MM.1S (cell line): ENCODE measurements at places on chromosomes 3 and 15.

DNA sequence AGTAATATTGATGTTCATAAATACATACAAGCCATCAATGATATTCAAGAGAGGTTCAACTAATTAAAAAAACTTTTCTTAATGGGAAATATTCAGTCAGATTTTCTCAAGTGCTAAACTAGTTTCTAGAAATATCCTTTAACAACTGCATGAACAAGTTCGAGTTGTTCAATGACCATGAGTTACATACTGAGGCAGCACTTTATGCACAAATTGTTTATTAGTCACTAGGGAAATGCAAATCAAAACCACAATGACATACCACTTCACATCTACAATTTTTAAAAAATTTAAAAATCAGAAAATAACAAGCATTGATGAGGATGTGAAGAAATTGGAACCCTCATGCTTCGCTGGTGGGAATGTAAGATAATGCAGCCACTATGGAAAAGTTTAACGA is 62.4 kb downstream of the RAD18 start:
- H3K36me3 ChIP-seq, result no peaks in the 10 kb centered on the region
- no peak for DNase-seq
- H3K27me3 ChIP-seq, result no peaks in the 10 kb centered on the region
- H3K4me1 ChIP-seq, result no peaks in the 10 kb centered on the region

GRCh38 chr3:14876921-14877333 is 58.2 kb downstream of the FGD5 start:
- H3K4me1 ChIP-seq, result no peaks in the 10 kb centered on the region
- H3K27ac ChIP-seq, result no peak overlapping the region
- H3K27me3 ChIP-seq, result no peaks in the 10 kb centered on the region
- no peak for DNase-seq

DNA sequence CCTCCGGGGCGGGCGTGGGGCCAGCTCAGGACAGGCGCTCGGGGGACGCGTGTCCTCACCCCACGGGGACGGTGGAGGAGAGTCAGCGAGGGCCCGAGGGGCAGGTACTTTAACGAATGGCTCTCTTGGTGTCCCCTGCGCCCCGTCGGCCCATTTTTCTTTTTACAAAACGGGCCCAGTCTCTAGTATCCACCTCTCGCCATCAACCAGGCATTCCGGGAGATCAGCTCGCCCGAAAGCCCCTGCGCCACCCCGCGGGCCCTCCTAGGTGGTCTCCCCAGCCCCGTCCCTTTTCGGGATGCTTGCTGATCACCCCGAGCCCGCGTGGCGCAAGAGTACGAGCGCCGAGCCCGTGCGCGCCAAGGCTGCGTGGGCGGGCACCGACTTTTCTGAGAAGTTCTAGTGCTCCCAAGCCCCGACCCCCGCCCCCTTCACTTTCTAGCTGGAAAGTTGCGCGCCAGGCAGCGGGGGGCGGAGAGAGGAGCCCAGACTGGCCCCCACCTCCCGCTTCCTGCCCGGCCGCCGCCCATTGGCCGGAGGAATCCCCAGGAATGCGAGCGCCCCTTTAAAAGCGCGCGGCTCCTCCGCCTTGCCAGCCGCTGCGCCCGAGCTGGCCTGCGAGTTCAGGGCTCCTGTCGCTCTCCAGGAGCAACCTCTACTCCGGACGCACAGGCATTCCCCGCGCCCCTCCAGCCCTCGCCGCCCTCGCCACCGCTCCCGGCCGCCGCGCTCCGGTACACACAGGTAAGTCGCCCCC is at the start of gene THBS1:
TSS of gene THBS1 (plus strand) at position 595 of the 757 bp plus-strand sequence. CDS start 779 bp downstream, outside the sequence.
- H3K4me3 ChIP-seq, result peak within 1 kb of the TSS; percentile 64
- DNase-seq, result peak; percentile 10
- no peak within 1 kb of the TSS for H3K27ac ChIP-seq
- no peaks in the 10 kb centered on the region for H3K36me3 ChIP-seq
- H3K4me1 ChIP-seq, result no peaks in the 10 kb centered on the region

- no peak overlapping the region for H3K4me3 ChIP-seq
- H3K4me1 ChIP-seq, result no peaks in the 10 kb centered on the region
- H3K36me3 ChIP-seq, result no peaks in the 10 kb centered on the region
- no peak for DNase-seq
- H3K27me3 ChIP-seq, result no peaks in the 10 kb centered on the region
- H3K27ac ChIP-seq, result no peak overlapping the region
Measured at GRCh38 chr3:189772584-189772983, 141.4 kb downstream of the TP63 start.

- no peaks in the 10 kb centered on the region for H3K36me3 ChIP-seq
- H3K27ac ChIP-seq, result no peak overlapping the region
- no peak for DNase-seq
- H3K27me3 ChIP-seq, result no peaks in the 10 kb centered on the region
- no peak overlapping the region for H3K4me3 ChIP-seq
Measured at GRCh38 chr3:144273601-144274000, 302.0 kb downstream of the DIPK2A start.

GRCh38 chr3:154059833-154060232 is 61.4 kb upstream of the ARHGEF26 start:
- H3K36me3 ChIP-seq, result no peaks in the 10 kb centered on the region
- no peaks in the 10 kb centered on the region for H3K27me3 ChIP-seq
- no peak for DNase-seq
- H3K4me1 ChIP-seq, result no peaks in the 10 kb centered on the region

DNA sequence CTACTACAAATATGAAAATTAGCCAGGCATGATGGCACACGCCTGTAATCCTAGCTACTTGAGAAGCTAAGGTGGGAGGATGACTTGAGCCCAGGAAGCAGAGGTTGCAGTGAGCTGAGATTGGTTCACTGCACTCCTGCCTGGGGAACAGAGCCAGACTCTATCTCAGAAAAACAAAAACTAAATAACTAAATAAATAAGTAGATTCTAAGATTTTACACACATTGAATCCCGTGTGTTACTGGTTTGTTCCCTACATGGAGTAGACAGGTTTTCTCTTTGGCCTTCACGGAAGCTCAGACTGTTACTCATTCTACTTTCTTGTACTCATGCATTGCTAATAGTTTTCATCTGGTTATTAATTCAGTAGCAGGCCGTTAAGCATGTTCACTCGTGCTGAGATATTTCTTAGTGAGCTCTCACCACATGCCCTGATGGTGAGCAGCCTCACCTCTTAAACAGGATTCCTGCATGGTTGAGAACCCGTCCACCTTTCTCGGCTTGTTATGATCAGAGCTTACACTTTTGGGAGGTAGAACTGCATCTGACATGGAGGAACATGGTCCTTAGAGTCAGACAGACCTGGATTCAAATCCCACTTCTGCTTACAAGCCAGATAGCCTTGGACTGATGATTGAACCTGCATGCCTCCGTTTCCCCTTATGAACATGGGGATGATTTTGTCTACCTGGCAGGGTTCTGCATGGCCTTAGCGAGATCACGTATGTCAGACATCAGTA is 49.1 kb downstream of the CMTM7 start:
- no peaks in the 10 kb centered on the region for H3K27me3 ChIP-seq
- H3K36me3 ChIP-seq, result no peaks in the 10 kb centered on the region
- H3K27ac ChIP-seq, result no peak overlapping the region
- H3K4me3 ChIP-seq, result no peak overlapping the region

DNA sequence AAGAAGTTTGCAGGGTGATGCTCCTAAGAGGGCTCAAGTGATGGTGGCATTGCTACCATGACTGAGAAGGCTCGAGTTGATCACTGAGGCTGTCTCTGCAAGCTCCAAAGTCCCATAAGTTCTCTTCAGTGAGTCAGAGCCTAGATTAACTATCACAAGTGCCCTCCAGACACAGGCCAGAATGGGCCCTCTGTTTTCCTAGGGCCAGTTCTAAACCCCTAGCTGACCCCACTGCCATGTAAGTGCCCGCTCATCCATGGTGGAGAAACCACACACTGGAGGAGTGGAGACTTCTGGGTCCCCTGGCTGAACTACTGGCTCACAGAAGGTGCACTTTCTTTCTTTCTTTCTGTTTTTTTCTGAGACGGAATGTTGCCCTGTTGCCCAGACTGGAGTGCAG is 87.6 kb upstream of the WNT5A start:
- no peak for DNase-seq
- H3K36me3 ChIP-seq, result no peaks in the 10 kb centered on the region
- no peaks in the 10 kb centered on the region for H3K4me1 ChIP-seq
- no peak overlapping the region for H3K27ac ChIP-seq

- H3K27ac ChIP-seq, result no peak overlapping the region
- H3K36me3 ChIP-seq, result no peaks in the 10 kb centered on the region
- H3K4me1 ChIP-seq, result no peaks in the 10 kb centered on the region
- DNase-seq, result no peak
- no peak overlapping the region for H3K4me3 ChIP-seq
- H3K27me3 ChIP-seq, result no peaks in the 10 kb centered on the region
Measured at GRCh38 chr3:8441969-8442559, 59.6 kb upstream of the LMCD1 start.

DNA sequence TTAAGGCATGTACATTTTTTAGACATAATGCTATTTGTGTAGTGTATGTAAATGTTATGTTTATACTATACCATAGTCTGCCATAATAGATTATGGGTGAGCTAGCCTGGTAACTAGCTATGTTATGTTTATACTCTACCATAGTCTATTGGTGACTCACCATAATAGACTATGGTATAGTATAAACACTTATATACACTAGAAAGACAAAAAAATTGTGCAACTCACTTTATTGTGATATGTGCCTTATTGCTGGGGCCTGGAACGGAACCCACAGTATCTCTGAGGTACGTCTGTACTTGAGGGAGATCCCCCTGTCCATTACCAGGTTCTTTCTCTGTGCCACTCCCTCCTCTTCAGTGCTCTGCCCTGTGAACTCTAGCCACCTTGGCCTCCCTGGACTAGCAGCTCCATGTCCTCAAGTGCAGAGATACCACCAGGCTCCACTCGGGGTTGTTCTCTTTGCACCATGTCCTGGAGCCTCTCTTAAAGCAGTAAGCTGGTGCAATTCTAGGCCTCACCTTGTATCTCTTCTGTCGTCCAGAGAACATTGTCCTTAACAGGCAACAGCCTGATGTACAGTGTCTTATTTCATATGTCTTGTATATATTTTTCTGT is 60.8 kb upstream of the PXYLP1 start:
- no peaks in the 10 kb centered on the region for H3K36me3 ChIP-seq
- no peaks in the 10 kb centered on the region for H3K4me1 ChIP-seq
- DNase-seq, result no peak
- no peak overlapping the region for H3K4me3 ChIP-seq
- no peaks in the 10 kb centered on the region for H3K27me3 ChIP-seq
- H3K27ac ChIP-seq, result no peak overlapping the region

GRCh38 chr3:51622868-51623267 is 48.2 kb upstream of the TEX264 start:
- no peaks in the 10 kb centered on the region for H3K4me1 ChIP-seq
- H3K27ac ChIP-seq, result no peak overlapping the region
- H3K4me3 ChIP-seq, result no peak overlapping the region
- no peak for DNase-seq

- H3K4me1 ChIP-seq, result peaks cover 15% of the 10 kb centered on the region; the same call in 1 of the 2 replicates
- H3K27ac ChIP-seq, result no peak overlapping the region
- DNase-seq, result no peak
- peaks cover 20% of the 10 kb centered on the region; the same call in 1 of the 2 replicates for H3K36me3 ChIP-seq
- H3K4me3 ChIP-seq, result no peak overlapping the region
- no peaks in the 10 kb centered on the region for H3K27me3 ChIP-seq
Measured at GRCh38 chr3:70988111-70988510, 595.4 kb downstream of the FOXP1 start.

DNA sequence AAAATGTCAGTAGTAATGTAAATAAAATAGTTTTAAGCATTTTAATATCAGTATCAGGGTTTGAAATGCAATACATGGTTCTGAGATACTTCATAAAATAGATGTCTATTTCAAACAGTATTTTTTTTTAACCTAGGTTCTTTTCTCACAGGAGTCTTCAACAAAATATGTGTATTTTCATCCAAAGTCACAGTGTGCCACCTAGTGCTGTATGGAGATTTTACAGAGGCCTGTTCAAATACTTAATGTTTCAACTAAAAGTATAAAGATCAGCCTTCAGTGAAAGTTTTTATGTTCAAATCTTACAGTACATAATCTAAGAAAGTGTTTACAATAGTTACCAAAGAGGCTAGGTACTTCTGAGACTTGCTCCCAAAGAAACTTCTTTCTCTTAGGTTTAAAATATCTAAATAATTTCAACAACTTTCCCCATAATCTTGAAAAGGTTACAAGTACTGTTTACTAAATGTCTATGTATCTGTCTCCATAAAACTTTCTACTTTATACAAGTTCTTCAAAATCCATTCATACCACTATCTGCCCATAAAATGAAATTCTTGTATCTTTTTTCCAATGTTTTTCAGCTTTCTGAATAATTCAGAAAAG is 38.3 kb downstream of the SCAPER start:
- no peaks in the 10 kb centered on the region for H3K4me1 ChIP-seq
- H3K36me3 ChIP-seq, result no peaks in the 10 kb centered on the region
- H3K27me3 ChIP-seq, result no peaks in the 10 kb centered on the region
